ENCODE measurements at places on chromosomes 7 and 10. TPM values are rescaled to one million over a fixed set of nuclear protein-coding genes. Genes with fewer than 3 reads are reported as not detected.

The NODAL gene
- total RNA-seq: not detected

DNA sequence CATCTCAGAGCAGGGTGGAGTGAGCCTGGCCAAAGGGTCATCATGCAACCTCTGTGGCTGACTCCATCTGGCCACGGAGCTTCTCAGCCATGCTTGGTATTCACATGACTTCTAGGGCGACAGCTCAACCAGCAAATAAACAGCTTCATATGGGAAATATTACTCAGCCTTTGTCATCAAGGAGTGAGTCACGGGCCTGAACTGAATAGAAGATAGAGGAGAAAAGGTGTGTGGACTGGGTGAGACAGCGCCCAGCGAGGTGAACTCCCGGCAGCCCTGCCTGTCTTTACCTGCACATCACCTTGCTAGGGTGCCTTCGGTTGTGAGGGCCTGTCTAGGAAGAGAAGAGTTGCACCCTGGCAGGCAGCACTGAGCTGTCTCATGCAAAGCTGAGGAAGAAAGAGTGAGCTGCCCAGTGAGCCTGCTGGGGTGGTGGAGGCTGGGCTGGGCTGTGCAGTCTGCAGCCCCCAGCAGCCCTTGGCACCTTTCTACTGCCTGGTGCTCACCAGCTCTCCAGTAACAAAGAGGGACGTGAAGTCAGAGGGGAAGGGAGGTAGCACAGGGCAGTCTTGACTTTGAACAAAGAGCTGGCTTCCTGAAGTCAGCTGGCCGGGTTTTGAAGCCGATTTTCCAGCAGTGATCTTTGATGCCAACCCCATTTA, 114.2 kb downstream of the EGFR start:
- DNase-seq: peak; percentile 99

- DNase-seq: no peak
These were observed 18.8 kb downstream of the TNKS2 start for GRCh38 chr10:91816981-91817380.

GRCh38 chr7:5777932-5778331, 3.5 kb downstream of the RNF216 start:
- DNase-seq: no peak

GRCh38 chr7:141567432-141567831, 16.2 kb downstream of the AGK start:
- DNase-seq: no peak
